NCI-H510A treated with DMSO at 0.1 percent for 48 hours (cell line): ENCODE measurements at places on chromosomes 7 and 10.

GRCh38 chr10:24826009-24826408, 102.3 kb upstream of the ARHGAP21 start:
- DNase-seq: no peak

DNA sequence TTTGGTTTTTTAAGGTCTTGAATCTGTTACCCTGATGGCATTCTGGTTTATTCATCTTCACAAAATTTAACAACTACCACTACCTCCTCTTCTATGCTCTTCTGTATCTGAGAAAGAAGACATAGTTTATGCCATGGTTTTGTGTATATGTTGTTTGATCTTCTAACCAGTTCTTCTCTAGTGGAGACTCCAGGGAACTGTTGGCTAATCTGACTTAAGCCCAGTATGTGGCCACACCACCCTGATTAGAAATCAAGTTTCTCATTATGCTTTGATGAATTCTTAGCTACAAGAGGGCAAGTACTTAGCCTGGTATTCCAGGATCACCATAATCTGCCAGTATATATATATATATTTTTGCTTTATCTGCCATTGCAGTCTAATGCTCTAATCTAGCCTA, 99.5 kb upstream of the MXI1 start:
- no peak for DNase-seq

GRCh38 chr7:17952387-17952786, 12.1 kb upstream of the SNX13 start:
- DNase-seq: no peak

DNA sequence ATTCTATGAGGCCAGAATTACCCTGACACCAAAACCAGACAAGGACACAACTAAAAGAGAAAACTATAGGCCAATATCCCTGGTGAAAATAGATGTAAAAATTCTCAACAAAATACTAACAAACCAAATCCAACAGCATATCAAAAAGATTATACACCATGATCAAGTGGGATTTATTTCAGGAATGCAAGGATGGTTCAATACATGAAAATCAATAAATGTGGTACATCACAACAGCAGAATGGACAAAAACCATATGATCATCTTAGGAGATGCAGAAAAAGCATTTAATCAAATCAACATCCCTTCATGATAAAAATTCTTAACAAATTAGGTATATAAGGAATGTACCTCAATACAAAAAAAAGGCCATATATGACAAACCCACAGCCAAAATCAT, 5.6 kb upstream of the SCART1 start:
- no peak for DNase-seq

GRCh38 chr7:106180721-106181120, 68.6 kb upstream of the SYPL1 start:
- no peak for DNase-seq
